GM19239 (cell line): ENCODE measurements at places on chromosomes 12 and 14.

DNA sequence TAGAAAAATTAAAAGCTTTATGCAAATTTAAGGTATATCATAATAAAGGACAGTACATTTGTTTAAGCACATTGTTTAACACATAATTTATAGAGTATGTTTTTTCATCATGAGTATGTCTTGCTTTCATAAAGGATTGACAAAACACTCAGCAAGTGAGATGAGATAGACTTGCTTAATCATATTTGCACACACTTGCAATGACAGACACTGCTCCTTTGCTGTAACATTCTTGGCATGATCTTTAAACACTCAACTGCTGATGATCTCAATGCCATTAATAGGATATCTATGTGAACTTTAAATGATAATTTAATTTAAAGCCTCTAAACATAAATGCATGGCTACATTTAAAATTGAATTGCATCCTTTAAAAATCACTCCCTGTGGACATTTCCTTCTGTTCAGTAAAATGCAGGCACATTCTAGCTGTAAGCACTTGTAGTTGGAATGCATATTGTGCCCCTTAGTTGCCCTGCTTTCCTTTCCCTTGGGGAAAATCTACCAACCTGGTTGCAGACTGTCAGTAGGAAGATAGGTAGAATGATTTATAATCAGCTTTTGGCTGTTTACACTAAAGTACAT lies 979.0 kb downstream of the TMTC2 start:
- DNase-seq = no peak

DNA sequence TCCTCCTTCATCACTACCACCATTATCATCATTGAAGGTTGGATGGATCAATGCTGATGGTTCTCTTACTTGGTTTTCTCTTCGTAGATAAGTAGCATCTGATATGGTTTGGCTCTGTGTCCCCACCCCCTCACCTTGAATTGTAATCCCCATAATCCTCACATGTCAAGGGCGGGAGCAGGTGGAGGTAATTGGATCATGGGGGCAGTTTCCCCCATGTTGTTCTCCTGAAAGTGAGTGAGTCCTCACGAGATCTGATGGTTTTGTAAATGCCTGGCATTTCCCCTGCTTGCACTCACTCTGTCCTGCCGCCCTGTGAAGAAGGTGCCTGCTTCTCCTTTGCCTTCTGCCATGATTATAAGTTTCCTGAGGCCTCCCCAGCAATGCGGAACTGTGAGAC lies 172.4 kb upstream of the PWP1 start:
- no peak for DNase-seq

DNA sequence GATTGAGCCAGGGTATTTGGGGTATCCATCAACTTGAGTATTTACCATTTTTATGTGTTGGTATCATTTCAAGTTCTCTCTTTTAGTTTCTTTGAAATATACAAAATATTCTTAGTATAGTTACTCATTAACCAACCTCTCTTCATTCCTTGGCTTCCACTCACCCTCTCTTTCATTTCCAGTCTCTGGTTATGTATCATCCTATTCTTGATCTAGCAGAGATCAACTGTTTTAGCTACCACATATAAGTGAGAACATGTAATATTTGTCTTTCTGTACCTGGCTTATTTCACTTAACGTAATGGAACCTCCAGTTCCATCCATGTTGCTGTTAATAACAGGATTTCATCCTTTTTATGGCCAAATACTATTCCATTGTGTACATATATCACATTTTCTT lies 86.9 kb downstream of the DACT1 start:
- DNase-seq = no peak

DNA sequence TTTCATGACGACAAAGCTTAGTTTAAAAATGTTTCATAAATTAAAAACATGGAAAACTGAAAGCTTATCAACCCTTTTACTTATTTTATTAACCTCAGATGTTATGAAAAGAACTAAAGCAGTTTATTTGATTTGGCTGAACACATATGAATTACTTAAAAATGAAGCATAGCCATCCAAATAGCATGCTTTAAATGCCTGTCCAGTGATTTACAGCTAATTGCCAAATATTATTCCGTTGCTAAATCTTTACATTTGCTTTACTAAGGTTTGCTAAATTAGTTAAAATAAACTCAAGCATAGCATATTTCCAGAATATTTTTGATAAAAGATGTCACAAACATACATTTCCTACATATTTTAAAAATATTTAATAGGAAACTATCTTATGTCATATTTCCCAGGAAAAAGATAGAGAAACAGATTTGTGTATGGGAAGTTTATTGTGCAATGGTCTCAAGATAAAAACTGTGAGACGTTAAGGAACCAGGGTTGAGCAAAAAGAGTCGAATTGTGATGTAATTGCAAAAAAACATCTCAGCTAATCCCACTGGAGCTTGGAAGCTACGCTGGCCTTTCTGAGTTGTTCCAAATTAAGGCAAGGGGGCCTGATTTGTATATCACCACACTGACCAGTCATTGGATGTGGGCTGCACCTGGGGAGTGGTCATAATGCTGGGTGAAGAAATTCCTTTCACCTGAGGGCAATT lies 25.8 kb downstream of the GPR135 start:
- no peak for DNase-seq

GRCh38 chr12:24742378-24742777 lies 206.5 kb downstream of the BCAT1 start:
- peak; percentile 25 for DNase-seq

GRCh38 chr12:97093187-97093683 lies 186.2 kb downstream of the NEDD1 start:
- DNase-seq = no peak

DNA sequence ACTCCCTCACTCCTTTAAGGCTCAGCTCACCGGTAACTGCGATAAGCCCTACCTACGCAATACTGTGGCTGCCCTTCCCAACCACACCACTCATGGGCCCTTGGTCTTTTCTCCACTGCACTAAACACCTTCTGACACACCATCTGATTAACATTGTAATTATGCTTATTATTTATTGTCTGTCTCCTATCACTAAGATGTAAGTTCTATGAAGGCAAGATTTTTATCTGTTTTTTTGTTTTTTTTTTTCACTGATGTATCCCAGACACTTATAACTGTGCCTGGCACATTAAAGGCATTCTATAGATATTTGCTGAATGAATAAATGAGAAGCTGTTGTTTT lies 34.2 kb upstream of the PYGL start:
- no peak for DNase-seq

GRCh38 chr12:79155683-79156082 lies 291.1 kb downstream of the SYT1 start:
- no peak for DNase-seq

GRCh38 chr12:29071099-29071498 lies 78.0 kb upstream of the FAR2 start:
- DNase-seq = no peak

GRCh38 chr14:64997108-64997794 lies 10.6 kb downstream of the FNTB start:
- DNase-seq = no peak

- no peak for DNase-seq
Measured at GRCh38 chr12:113958108-113958507, 8.0 kb downstream of the RBM19 start.

- no peak for DNase-seq
Measured at GRCh38 chr14:78445275-78445674, 275.1 kb downstream of the NRXN3 start.

GRCh38 chr12:49054524-49054923 lies 6.1 kb downstream of the KMT2D start:
- DNase-seq = no peak

DNA sequence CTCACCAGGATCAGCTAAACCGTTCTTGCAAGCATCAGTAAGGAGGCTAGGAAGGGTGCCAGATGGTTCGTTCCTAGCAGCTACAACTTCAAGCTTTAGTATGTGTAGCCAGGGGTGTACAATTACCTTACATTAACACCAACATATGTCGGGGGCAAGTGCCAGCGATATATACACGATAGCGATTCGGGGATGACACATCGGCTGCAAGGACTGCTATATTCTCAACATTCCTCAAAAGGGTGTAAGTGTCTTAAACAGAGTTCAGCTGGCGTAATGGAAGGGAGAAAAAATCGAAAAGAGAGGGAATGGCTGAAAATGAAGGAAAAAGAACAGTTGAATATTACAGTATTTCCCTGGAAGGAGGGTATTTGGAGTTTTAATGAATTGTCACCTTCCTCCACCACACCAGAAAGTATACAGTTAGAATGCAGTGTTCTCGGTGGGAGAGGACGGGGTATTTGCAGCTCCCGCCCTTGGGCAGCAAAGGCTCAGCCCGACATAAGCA lies 545 bp downstream of the LIMA1 start:
- no peak for DNase-seq

- no peak for DNase-seq
Measured at GRCh38 chr12:24517000-24517399, 431.9 kb downstream of the BCAT1 start.

- no peak for DNase-seq
Measured at GRCh38 chr14:89241934-89242651, 174.9 kb downstream of the FOXN3 start.

GRCh38 chr12:44465139-44465538 lies 411.0 kb downstream of the NELL2 start:
- DNase-seq = no peak

DNA sequence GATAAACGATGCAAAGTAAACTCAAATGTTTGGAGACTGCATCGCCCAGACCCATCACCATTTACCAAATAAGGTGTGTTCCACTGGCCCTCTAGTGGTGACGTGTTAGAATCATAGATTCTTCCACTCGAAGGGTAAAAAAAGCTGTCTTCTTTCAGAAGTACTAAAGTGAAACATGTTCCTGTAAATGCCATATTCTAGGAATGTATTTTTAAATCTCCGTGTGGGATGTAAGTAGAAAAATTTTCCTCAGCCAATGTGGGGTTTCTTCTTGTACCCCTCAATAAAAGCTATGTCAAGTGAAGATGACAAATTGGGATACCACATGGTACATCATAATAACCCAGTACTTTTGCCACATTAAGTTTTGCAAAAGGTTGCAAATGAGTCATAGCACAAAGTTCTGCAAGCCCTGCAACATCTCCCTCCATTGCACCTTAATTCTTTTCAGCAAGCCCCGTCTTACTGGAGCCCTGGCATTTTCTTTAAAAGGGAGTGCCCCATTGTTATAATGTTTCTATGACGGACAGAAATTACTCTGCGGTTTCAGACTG lies 100.8 kb downstream of the CCER1 start:
- DNase-seq = no peak

- DNase-seq = no peak
Measured at GRCh38 chr12:53754633-53755264, 3.0 kb upstream of the CISTR start.

- no peak for DNase-seq
Measured at GRCh38 chr12:57334219-57334618, 83.2 kb upstream of the STAC3 start.

DNA sequence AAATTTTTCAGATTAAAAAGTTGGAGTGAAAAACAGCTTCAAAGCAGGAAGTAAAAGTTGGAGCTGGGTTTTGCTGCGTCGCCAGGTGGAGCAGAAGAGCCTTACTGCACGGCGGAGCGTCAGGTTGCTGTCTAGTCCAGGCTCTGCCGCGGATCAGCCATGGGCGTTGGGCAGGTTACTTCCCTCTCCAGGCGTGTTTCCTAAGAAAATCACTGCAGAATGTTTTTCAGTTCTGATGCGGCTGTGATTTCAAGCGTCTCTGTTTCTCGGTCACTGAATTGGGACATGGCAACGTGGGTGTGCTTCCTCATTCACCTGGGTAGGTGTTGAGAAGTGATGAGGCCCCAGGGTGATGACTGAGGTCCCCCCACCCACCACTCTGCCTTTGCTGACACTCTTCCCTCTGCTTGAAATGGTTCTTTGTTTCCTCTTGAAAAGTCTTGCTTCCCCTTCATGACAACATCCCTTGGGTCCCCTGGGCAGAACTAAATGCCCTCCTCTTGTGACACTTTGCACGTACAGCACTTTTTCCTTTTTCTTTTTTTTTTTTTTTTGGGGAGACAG lies 7.6 kb downstream of the EVL start:
- no peak for DNase-seq

DNA sequence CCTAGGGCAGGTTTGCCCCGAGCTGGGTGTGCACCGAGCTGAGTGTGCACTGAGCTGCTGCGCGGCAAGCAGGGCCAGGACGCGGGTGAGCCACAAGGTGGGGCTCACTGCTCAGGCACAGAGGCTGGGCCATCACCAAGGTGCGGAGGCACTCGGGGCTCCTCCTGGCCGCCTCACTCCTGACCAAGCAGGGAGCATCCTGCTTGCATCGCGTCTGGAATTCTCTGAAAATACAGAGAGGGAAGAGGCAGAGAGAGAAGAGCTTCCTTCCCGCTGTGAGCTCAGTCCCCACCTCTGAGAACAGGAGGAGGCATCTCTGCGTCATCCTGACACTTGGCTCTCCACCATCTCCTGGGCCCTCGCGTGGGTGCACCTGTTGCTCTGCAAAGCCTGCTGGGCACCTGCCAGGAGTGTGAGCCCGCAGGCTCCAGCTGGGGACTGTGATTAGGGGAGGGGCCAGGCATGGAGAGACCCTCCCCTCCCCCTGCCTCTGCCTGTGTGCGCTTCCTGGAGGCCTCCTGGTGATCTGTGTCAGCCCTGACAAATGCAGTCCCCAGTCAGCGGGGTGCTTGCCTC lies 116.3 kb downstream of the GLT1D1 start:
- peak; percentile 53 for DNase-seq

- DNase-seq = no peak
Measured at GRCh38 chr14:58238252-58239243, 6.1 kb upstream of the PSMA3 start.

DNA sequence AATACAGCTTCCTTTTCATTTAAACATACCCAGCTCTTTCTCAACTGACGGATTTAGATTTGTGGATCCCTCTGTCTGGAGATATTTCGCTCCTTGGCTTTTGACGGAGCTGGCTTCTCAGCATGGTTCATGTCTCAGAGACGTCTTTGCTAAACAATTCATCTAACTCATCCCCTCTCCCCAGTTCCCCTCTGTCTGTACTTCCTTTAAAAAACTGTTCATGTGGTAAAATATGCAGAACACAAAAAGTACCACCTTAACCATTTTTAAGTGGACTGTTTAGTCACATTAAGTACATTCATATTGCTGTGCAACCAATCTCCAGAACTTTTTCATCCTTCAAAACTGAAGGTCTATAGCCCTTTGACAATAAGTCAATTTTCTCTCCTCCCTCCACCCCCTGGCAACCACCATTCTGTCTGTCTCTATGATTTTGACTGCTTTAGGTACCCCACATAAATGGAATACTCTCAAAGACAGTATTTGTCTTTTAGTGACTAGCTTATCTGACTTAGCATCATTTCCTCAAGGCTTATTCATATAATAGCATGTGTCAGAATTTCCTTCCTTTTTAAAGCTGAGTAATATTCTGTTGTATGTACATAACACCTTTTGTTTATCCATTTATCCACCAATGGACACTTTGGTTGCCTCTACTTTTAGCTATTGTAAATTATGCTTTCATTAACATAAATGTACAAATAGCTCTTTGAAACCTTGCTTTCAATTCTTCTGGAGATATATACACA lies 399.8 kb upstream of the SOX5 start:
- no peak for DNase-seq

DNA sequence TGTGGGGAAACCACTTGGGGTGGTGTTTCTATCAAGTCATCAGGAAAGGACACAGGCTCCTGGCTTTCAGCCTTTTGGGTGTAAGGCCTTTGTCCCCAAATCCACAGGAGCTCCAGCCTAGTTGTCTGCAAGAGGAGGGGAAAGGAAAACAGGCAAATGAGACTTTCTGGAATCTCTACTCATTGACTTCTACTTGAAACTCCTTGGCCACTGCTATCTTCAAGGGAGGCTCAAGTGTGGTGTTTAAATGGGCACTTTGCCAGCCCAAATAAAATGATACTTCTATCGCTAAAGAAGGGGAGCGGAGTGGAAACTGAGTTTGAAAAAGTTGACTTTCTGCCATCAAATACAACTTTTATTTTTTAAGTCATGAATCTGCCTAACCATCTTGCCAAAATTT lies 445.9 kb upstream of the RGS6 start:
- DNase-seq = no peak
